NCI-H1436 treated with DMSO at 0.1 percent for 48 hours (cell line): ENCODE measurements at places on chromosomes 13 and 19.

GRCh38 chr13:58583966-58584365, 952.4 kb downstream of the PCDH17 start:
- no peak for DNase-seq

DNA sequence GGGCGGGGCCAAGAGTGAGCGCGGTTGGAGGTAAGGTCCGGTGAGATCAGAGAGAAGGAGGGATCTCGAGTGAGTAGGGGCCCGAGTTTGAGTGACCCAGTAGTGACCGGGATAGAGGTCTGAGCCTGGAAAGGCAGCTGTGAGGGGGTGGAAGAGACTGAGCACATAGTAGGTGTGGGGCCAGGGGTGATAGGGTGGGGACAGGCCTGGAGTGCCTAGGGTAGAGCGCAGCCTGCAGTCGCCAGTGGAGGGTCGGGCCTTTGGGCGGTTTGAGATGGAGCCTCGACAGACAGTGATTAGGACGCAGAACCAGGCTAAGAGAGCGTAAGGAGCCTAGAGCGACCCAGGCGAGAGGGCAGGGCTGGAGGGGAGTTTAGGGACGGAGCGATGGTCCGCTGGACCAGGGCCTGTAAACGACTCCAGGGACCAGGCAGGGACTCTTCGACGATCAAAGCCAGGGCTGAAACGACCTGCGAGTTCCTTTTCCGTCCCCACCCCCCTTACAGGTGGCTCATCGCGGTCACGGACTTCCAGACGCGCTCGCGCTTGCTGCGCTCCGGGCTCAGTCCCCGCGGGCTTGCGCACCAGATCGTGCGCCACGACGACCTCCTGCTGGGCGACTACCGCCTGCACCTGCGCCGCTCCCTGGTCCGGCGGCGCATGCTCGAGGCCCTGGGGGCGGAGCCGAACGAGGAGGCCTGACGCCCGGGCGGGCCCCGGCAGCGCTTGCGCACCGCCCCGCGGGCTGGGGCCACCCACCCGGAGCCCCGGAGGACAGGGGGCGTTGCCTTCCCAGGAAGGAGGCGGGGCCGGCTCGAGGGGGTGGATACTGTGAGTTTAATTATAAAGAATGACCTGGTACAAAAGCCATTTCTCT, 9.4 kb downstream of the C19orf81 start:
- DNase-seq, result no peak

DNA sequence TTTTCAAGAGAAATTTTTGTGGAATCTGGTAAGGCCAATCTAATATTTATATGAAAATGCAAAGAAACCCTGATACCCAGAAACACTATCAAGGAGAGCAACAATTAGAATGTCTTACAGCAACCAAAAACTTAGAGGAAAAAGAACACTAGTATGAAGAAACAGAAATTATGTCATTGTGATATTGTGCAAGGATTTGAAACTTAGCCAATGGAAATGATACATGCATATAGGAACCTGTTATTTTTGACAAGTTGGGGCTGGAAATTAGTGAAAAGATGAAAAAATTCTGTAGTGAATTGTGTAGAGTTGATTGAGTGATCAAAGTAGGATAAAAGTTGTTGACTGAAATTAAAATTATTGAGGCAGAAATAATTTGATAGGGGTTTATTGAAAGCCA, 792.6 kb upstream of the SLITRK6 start:
- no peak for DNase-seq

DNA sequence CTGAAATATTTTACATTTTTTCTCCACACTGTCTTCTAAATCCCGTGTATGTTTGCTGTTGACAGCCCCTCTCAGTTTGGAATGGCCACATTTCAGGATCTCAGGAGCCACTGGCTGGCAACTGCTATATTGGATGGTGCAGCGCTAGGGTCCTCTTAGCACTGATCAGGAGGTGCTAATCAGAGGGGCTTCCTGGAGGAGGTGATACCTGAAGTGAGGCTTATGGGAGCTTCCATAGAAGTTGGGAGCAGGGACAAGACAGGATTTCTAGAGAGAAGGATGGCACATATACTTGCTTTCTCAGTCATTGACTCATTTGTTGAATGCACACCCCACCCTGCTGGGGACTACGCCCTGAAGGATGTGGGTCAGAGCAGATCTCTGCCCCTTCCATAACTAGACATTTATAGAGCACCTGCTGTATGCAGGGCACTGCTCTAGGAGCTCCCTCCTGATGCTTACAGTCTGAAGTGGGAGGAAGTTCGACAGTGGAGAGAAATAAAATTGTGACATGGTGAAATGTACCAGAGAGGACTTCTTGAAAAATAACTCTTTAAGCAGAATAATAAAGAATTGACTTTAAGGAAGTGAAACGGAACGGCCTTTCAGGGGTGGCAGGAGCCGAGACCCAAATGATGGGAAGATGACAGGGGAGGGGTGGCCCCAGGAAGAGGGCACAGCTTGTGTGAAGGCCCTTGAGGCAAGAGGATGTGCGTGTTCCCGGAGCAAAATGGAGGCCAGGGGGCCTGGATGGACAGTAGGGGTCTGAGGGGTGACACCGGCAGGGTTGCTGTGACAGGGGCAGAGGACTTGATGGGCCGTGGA, 13.1 kb downstream of the AP2A1 start:
- DNase-seq, result no peak

DNA sequence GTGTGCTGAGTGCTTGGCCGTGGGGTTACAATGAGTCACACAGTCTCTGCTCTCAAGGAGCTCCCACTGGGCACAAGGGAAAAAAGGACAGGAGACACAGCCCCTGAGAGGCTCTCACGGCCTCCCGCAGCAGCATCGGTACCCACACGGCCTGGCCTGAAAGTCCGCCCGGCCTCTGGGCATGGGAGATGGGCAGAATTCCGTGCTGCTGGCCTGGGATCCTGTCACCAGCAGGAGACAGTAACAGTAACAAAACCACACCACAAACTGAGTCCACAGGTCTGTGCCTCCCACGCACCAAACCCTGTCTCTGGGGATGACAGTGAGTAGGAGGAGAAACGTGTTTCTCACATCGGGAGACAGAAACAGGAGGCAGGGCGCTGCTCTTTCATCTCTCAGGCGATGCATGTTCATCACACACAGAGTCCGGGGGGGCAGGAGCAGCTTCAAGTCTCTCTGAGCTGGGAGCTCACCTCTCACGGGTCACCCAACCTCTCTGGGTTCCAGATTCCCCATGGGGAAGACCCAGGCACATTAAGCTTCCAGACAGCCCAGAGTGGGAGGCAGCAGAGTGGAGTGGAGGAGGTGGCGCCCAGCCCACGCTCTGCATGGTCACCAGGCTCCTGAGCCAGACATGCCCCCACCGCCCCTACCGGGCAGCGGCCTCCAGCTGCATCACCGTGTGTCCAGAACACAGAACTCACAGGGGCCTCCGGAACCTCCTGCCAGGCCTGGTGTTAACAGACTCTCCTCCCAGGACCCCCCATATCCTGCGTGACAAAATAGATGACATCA, 124.7 kb upstream of the VSTM2B start:
- DNase-seq, result no peak

GRCh38 chr13:20174656-20175405, 14.0 kb upstream of the GJA3 start:
- DNase-seq, result no peak

- no peak for DNase-seq
These were observed 9.4 kb upstream of the CEACAM16 start for GRCh38 chr19:44689290-44690130.

- peak; percentile 83 for DNase-seq
These were observed 9.2 kb upstream of the FBN3 start for GRCh38 chr19:8158411-8159074.
